ELR (cell line): ENCODE measurements at places on chromosomes 13 and 19.

DNA sequence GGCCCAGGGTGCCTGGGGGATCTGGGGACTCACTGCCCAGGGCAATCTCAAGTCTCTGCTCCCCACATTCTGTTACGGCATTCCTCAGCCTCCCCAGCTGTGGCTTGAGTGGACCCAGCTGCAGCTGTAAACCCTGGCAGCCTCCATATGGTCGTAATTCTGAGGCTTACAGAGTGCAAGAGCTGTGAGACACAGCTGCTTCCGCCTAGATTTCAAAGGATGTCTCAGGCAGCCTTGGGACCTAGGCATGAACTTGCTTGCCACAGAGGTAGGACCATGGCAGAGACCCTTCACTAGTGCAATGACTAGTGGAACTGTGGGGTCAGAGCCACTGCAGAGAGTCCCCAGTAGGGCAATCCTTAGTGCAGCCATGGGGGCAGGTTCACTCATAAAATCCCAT is 297.5 kb downstream of the ENOX1 start:
- no peak for DNase-seq

GRCh38 chr13:44199627-44200207 is 173.9 kb upstream of the SERP2 start:
- no peak for DNase-seq

DNA sequence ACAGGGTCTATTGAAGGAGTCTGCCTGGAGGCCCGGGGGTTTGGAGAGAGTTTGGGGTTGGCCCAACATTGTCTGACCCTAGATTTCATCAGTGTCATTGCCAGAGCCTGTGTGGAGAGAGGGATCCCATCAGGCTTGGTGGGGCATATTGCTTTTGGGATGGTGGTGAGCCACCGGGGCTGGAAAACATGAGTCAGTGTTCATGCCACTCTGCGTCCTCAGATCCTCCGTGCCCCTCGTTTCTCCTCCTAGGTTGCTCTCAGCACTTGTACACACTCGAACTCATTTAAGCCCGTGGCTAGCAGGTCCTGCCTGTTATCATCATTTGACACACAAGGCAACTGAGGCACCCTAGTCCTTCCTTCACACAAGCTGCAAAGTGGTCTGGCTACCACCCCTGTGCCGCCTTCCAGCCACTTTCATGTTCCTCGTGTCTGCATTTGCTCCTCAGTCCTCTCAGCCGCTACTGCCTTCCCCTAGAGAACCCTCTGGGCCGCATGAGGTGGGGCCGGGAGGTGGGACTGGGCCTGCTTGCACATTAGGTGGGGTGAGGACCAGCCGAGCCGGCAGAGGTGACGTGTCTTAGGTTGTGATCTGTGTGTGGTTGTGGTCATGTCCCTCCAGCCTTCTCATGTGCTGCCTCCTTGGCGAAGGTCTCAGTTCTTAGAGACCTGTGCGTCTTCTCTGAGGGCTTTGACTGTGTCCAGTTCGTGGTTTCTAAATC is 3.6 kb downstream of the NACC1 start:
- no peak for DNase-seq

DNA sequence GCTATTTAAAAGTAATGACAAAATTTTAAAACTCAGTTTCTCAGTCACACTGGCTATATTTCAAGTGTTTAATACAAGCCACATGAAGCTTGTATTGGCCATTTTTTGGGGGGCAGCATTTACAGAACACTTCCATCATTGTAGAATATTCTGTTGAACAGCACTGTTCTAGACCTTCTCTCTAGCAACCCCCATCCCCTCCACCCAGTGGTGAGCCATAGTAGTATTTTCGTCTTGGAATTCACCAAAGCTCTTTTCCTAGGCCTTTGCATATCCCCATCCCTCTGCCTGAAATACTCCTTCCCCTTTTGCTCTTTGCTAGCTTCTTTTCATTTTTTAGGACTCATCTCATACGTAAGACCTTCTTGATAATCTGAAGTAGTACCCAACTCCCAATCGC is 99.5 kb downstream of the ZC3H13 start:
- no peak for DNase-seq

DNA sequence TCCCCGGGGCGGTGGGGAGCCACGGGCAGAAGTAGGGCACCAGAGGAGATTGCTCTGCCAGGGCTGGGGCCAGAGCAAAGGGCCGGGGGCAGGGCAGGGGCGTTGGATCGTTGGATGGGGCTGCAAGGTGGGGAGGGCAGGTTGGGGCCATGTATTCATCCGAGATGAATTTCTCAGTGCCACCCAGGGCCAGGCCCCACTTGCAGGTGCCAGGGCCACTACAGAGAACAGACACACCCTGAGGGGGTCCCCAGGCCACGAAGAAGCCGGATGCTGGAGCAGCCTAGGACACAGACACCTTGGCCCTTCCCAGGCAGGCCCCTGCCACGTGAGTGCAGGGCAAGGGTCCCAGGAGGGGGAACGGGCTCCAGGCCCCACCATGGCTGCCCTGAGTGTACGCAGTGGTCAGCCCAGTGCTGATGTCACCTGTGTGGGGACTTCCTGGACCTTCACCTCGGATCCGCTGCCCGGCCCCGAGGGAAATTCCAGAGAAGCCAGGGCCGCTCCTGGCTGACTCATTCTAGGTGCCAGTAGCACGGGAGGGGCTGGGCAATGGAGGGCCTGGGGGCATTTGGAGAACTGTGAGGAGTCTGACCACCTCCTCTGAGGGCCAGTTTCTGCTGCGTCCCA is 9.6 kb upstream of the SBNO2 start:
- peak; percentile 90 for DNase-seq

- DNase-seq = peak; percentile 67
These were observed 12.2 kb upstream of the ZNF888 start for GRCh38 chr19:52935434-52935833.

- no peak for DNase-seq
These were observed 2.4 kb downstream of the NCAN start for GRCh38 chr19:19214159-19214490.

GRCh38 chr13:94414141-94414540 is 65.3 kb downstream of the DCT start:
- DNase-seq = no peak

DNA sequence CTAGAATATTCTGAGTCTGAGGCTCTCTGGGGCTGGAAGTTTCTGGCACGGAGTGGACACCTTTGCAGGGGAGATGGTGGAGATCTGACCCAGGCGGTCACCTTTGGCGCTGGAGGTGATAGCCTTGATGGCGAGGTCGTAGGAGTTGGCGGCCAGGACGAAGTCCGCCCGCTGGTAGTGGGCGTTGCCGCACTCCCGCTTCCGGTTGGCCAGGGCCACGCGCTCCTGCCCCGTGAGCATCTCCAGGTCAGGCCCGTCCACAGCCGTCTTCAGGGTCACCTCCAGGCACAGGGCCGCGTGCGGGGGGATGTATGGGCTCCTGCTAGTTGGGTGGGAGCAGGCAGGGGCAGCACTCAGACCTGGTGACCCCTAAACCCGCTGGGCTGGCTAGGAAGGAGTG is 5.3 kb downstream of the FKBP8 start:
- DNase-seq = no peak

GRCh38 chr19:48867123-48867745 is 1.2 kb downstream of the PLEKHA4 start:
- no peak for DNase-seq

DNA sequence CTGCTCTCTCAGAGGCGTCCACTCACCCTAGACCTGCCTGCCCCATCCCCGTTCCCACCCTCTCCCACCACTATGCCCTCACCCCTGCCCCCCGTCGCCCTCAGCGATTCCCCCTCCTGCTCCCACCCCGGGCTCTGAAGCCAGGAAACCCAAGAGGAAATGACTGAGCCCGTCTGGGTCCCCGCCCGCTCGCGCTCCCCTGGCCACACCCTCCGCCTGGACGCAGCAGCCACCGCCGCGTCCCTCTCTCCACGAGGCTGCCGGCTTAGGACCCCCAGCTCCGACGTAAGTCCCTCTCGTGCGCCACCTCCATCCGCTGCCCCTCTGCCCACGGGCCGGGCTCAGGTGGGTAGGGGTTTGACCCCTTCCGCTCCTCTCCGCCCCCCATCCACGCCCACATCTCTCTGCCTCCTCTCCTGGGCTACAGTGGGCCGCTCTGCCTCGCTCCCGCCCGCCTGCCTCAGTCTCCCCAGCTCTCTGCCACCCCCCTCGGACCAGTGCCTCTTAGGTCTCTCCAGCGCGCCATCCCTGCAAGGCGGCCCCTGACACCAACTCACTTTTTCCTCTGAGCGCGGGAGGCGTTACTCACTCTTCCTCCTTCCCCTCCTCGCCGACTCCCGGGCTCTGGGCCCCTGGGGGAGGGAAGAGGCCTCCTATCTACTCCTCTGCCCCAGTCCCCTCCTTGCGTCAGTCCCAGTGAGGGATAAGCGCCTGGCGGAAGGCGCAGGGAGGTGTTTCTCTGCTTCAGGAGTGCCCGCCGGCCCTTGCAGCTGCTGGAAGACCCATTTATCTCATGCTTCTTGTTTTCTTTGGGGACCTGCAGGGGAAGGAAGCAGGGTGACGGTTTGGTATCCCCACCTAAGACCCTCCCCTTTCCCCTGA is at the start of gene FXYD5:
Gene FXYD5, plus strand, starts transcription at position 211 of the 882 bp plus-strand sequence. CDS start 816 bp downstream, outside the sequence.
- peak; percentile 85 for DNase-seq

- no peak for DNase-seq
These were observed 8.6 kb downstream of the ZSCAN5A start for GRCh38 chr19:56306016-56306415.

- no peak for DNase-seq
These were observed 32.9 kb downstream of the FLT3 start for GRCh38 chr13:28067491-28067890.

DNA sequence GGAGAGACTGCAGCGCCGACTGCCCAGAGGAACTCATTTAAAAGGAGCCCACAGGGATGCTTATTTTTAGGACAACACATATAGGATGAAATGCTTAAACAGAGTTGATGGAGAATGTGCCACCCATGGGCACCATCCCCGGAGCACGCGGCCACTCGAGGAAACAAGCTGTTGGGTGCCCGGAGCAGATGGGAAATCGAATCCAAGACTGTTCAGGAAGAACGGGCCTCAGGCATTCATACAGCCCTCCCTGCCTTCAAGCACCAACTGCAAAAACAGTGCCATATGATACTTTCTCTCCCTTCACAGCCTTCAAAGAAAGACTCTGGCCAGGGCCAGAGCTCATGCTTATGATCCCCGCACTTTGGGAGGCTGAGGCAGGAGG is 40.2 kb downstream of the RAB20 start:
- DNase-seq = no peak

DNA sequence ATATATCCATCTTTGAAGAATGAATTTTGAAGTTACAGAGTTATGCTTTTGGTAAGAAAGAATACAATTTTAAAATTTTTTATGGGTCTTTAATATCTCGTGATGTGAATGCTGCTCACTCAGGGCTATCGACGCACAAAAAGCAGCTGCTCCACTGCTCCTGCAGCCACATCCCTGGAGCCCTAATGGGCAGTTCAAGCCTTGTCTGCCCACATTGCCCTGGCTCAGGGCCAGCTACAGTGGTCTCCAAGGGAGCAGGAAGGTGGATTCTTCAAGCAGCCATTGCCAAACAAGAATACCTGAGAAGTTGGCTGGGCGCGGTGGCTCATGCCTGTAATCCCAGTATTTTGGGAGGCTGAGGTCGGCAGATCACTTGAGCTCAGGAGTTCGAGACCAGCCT is 85.8 kb downstream of the IPO5 start:
- no peak for DNase-seq

GRCh38 chr19:48964205-48965039 is 687 bp upstream of the FTL start:
- peak; percentile 65 for DNase-seq

DNA sequence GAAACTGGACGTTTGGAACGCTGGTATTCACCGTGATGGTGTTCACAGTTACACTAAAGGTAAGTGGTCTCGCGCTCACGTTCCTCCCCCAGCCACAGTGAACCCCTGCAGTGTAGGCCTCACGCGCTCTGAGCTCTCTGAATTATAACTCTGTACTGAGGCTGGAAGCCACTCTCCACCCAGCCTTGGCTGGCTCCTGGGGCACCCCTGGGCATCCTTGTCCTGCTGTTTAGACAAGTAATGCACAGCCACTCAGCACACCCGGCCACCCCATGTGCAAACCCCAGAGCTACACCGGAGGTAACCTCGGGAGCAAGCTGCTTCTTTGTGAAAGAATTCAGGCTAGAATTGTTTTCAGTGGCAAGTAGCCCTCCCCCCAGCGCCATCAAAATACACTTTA is 97.3 kb upstream of the MCF2L start:
- DNase-seq = no peak

DNA sequence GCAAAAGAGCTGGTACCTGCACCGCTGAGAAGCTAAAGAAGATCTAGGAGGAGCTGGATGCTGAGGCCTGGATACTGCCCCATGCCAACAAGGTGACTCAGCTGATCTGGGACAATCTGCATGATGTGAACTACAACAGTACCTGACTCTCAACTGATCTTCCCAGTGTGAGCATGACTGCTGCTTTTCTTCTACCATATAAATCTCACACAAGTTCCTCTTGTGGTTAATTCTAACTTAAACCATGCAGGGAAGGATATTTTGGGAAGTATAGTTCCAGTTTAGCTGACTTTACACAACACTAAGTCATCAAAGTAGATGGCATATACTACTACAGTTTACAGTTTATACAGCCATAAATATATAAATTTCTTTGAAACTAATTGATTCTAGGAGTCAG is 91.9 kb downstream of the SLAIN1 start:
- DNase-seq = no peak

GRCh38 chr19:50607874-50608785 is 31.6 kb downstream of the SYT3 start:
- peak; percentile 43 for DNase-seq

GRCh38 chr13:31055589-31055988 is 106.1 kb downstream of the HSPH1 start:
- DNase-seq = no peak

DNA sequence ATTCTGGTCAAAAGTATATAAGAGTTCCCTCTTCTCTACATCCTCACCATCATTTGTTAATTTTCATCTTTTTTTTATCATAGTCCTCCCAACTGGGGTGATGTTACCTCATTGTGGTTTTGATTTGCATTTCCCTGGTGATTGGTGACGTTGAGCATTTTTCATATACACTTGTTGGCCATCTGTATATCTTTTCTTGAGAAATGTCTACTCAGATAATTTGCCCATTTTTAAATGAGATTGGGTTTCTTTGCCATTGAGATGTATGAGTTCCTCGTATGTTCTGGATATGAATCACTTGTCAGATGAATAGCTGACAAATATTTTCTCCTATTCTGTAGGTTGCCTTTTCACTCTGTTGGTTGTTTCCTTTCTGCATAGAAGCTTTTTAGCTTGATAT is 2.4 kb downstream of the CD33 start:
- no peak for DNase-seq

DNA sequence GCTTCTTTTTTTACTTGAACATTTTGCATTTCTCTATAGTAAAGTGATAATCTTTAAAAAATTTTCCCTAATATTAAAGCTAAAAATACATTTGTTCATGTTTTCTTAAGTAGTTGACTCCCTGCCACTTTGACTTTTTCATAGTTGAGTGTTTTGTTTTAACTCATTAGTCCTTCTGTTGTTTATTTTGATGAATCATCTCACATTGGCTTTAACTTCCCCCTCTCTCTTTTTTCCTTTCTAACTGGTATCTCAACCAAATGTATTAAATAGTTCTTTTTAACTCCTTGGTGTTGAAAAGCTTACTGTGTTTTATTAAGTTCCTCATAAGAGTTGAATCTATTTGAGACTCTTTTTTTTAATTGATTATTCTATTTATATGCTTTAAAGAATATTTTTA is 2.8 kb downstream of the TNFSF13B start:
- no peak for DNase-seq
